ENCODE measurements at places on chromosomes 7 and 10. TPM values are rescaled to one million over a fixed set of nuclear protein-coding genes. Genes with fewer than 3 reads are reported as not detected.

ZNF239 gene
- 5.6 TPM for total RNA-seq

ZNF33B gene
- total RNA-seq: 11.6 TPM

ETV1 gene
- 8.7 TPM for total RNA-seq

GPR22 gene
- total RNA-seq: 0.20 TPM

MGMT gene
- 25.4 TPM for total RNA-seq

ZNF273 gene
- 10.7 TPM for total RNA-seq

CCDC126 gene
- total RNA-seq: 16.7 TPM

PNLIPRP1 gene
- total RNA-seq: not detected

TUBAL3 gene
- total RNA-seq: 0.20 TPM

EXOC6 gene
- total RNA-seq: 21.9 TPM

MRM2 gene
- 12.4 TPM for total RNA-seq

STAM gene
- total RNA-seq: 26.6 TPM

CUTC gene
- 16.3 TPM for total RNA-seq

NPTX2 gene
- 2.4 TPM for total RNA-seq

GPC2 gene
- 3.9 TPM for total RNA-seq

FXYD4 gene
- not detected for total RNA-seq

SFRP5 gene
- total RNA-seq: 1.7 TPM

CACNB2 gene
- total RNA-seq: 2.6 TPM

RBP4 gene
- 55.5 TPM for total RNA-seq

PPP1R17 gene
- total RNA-seq: not detected

TRIL gene
- total RNA-seq: 21.8 TPM

COL26A1 gene
- 3.5 TPM for total RNA-seq

PRPS1L1 gene
- not detected for total RNA-seq

SH2D4B gene
- total RNA-seq: 0.20 TPM

SPDYE8 gene
- 0.10 TPM for total RNA-seq

SYT15 gene
- 0.79 TPM for total RNA-seq

NOS3 gene
- 3.5 TPM for total RNA-seq
